ENCODE measurements at places on chromosomes 3 and 15.

GRCh38 chr3:113051302-113051711 is 60.5 kb downstream of the GTPBP8 start:
- no peak overlapping the region for H3K27ac ChIP-seq
- H3K4me3 ChIP-seq = no peak overlapping the region
- no peaks in the 10 kb centered on the region for H3K36me3 ChIP-seq
- no peaks in the 10 kb centered on the region for H3K27me3 ChIP-seq

DNA sequence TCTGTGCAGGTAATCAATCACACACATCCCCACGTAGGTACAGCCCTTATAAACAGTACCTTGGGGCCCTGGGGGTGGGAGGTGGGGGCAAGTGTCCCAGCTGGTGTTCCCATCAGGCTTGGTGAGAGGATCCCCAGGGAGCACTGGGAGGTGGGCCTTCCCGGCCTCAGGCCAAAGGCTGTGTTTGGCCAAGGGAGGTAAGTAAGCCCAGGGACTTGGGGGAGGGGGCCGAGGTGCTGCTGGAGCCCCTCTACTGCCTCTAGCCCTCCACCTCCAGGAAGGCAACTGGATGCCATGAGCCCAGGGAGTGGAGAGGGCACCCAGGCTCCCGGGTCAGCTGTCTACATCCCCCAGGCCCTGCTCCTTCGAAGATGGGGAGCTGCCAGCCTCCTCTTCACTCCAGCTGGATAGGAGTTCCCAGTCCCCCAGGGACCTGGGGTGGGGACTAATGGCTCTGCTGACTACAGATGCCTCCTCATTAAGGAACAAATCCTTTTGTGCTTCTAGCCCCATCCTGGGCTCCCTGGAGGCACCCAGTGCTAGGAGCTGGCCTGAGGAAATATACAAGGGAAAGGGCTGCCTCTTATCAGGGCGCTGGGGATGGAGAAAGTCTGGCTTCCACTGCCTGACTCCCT is 33.1 kb downstream of the RNU5B-1 start:
- H3K27ac ChIP-seq = no peak overlapping the region
- DNase-seq = no peak
- peaks cover 5% of the 10 kb centered on the region for H3K27me3 ChIP-seq
- no peak overlapping the region for H3K4me3 ChIP-seq
- no peaks in the 10 kb centered on the region for H3K36me3 ChIP-seq

- DNase-seq = no peak
- H3K27ac ChIP-seq = no peak overlapping the region
- H3K4me1 ChIP-seq = peaks cover 4% of the 10 kb centered on the region
- H3K4me3 ChIP-seq = no peak overlapping the region
Measured at GRCh38 chr3:170270282-170270881, 48.2 kb downstream of the PRKCI start.

GRCh38 chr3:122858373-122858772 is 63.5 kb downstream of the SLC49A4 start:
- H3K27me3 ChIP-seq = no peaks in the 10 kb centered on the region
- no peak overlapping the region for H3K27ac ChIP-seq
- no peak overlapping the region for H3K4me3 ChIP-seq
- H3K36me3 ChIP-seq = peaks cover 3% of the 10 kb centered on the region
- DNase-seq = no peak

- H3K36me3 ChIP-seq = no peaks in the 10 kb centered on the region
- H3K4me1 ChIP-seq = no peaks in the 10 kb centered on the region
- no peak overlapping the region for H3K4me3 ChIP-seq
- H3K27me3 ChIP-seq = peaks cover 2% of the 10 kb centered on the region
- DNase-seq = no peak
Measured at GRCh38 chr3:30141927-30142326, 464.5 kb upstream of the TGFBR2 start.

All from T-helper 2 cell treated with Interferon-gamma antibody and Interleukin-4, amounts not matched to agents 5 μg/mL and 100 μg/mL, for 36 hours (primary cell).